ENCODE measurements at places on chromosomes 6 and 20.

DNA sequence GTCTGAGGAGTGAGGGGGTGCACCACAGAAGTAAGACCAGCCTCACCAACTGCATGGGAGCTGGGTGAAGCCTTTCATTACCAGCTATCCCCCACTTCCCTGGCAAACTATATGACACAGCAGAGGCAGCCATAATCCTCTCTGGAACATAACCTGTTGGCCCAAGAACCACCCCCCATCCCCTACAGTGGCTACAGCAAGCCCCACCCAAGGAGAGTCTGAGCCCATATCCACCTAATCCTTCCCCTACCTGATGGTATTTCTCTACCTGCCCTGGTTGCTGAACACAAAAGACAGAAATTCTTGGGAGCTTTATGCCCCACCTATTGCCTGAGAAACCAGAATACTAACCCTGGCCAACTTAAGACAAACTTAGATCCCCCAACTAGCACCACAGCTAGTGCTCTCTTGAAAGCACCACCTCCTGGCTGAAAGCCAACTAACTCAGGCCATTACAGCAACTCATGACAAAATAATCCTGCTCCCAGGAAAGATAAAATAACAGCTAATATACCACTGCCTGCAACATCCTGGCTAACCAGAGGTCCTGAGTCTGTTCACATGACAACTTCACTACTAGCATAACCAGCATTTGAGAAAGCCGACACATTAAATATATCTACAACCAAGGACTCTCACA is 11.2 kb downstream of the RNGTT start:
- DNase-seq, result no peak

DNA sequence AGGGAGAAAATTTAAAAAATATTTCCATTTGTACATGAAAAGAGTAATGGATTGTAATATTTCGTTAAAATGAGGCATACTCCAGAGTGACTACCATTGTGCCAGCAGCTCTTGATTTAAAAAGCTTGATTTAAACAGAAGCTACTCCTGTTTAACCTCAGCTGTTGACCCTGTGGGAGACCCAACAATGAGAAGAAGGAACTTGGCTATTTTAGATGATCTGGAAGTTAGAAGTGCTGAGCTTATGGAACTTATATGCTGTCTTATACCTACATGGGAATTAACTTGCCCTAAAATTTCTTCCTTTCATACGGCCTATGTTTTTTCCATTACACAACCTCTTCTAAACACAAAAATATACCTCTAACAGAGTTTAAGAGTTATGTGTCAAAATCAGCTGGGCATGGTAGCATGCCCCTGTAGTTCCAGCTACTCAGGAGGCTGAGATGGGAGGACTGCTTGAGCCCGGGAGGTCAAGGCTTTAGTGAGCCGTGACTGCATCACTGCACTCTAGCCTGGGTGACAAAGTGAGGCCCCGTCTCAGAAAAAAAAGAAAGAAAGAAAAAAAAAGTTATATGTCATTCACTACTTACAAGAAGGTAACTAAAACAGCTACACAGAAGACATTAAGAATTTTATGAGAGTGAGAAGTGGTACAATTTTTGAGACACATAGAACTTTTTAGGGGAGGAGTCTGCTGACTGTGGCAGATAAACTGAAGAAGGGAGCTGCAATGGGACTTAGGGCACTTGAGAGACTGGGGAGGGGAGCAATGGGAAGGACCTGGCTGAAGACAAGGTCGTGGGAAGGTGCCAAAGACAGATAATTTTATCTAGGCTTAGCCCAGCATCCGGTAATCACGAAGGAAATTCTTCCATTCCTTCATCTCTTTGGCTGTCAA is 139.9 kb downstream of the MYB start:
- DNase-seq, result no peak

- no peak for DNase-seq
Measured at GRCh38 chr6:90611543-90612312, 24.9 kb upstream of the MAP3K7 start.

- DNase-seq, result no peak
Measured at GRCh38 chr6:116439522-116440051, 21.6 kb upstream of the CALHM6 start.

- DNase-seq, result no peak
Measured at GRCh38 chr6:50655848-50656453, 57.4 kb upstream of the TFAP2D start.

DNA sequence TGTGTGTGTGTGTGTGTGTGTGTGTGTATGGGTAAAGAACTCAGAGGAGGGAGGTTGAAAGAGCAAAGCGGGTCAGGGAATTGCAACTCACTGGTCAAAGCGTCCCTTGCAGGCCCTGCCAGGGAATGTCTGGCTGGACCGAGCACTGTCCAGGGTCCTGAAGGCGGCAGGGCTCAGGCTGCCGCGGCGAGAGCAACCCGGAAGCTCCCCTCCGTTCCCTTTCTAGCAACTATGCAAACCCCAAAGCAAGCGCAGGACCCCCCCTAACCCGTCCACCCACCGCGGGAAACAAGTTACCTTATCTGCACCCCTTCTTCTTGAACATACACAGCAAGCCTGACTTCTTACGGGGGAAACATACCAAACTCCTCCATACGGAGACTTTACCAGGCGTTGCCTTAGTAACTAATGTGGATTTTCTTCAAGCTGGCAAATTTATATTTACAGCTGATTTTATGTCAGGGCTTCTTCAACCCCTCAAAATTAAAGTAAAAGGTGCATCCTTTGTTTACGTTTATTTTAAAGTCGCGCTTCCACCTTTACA is 538 bp upstream of the GRM1 start:
- no peak for DNase-seq

DNA sequence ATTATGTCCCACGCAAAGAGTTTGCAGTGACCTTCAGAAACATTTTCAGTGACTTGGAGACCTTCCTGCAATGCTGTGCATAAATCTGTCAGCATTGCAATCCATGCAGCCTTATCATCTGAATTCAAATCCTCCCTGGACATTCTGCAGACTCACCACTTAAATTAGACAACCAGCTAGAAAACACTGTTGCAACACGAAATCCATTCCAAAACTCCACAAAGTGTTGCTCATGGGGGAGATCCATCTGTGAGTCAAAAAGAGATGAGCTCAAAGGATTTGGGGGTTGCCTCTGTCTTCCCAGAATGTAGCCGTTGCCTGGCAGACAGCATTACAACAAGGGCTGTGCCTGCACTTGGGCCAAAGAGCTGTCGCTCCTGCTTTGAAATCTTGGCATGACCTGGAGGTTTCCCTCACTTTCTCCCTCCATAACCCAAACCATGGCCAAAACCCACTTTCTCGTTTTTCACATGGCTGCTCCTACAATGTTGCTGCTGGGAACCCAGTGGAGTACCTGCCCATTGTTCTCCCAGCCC is 163.5 kb upstream of the CDYL start:
- DNase-seq, result no peak

- no peak for DNase-seq
Measured at GRCh38 chr20:17568045-17568788, 1.7 kb upstream of the DSTN start.

GRCh38 chr6:130432838-130433237 is 67.0 kb downstream of the TMEM200A start:
- DNase-seq, result no peak

- no peak for DNase-seq
Measured at GRCh38 chr6:46058951-46059350, 43.3 kb upstream of the CLIC5 start.

- no peak for DNase-seq
Measured at GRCh38 chr6:111580826-111581505, 24.7 kb downstream of the TRAF3IP2 start.

- no peak for DNase-seq
Measured at GRCh38 chr6:137105375-137105774, 60.6 kb upstream of the IL20RA start.
